ENCODE measurements at places on chromosomes 5 and 9.

DNA sequence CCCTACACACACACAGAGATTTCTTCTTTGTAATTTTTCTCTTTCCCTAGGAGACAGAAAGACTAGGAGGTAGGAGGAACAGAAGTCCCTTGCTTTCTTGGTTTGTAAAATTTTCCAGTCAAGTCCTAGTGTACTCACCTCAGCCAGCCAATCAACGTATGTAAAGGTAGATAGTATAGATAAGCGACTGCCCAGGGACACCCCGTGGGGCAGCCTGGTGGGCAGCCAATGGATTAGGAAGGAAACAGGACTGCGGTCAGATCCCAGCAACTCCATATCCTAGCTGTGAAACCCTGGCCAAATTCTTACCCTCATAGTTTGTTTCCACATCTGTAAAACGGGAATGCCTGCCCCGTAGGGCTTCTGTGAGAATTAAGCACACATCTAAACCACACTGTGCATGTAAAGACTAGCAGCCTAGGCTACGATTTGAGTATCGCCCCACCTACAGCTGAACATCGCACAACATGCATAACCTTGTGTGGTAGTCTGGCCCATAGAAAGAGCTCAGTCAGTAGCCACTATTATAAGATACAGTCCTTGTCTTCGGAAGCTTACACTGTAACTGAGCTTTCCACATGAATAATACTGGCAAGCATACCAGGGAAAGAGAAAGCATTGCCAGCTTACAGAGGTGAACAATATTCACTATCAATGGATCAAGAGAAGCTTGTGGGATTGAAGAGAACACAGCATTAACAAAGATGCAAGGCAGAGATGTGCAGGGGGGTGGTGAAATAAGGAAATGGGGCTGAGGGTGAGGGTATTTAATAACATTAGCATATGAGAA is 353.4 kb upstream of the PANK3 start:
- DNase-seq: no peak

DNA sequence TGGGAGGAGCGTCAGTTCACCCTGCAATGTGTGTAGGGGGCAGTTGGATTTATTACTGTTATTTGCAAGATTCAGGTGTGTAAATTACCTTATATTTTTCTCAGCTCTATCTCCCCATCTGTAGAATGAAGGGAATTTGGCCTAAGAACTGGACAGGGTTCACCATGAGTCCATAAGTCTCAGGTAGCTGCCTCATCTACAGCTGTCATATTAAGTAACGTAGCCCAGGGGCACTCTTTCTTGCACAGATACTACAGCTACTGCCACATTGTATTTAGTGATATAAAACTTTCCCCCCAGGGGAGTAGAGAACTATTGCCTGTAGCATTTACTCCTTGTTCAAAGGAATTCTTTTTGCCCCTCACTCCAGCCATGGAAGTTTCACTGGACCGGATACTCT is 301.4 kb upstream of the ZNF608 start:
- DNase-seq: no peak

GRCh38 chr9:107703651-107704050 is 214.1 kb upstream of the KLF4 start:
- no peak for DNase-seq

DNA sequence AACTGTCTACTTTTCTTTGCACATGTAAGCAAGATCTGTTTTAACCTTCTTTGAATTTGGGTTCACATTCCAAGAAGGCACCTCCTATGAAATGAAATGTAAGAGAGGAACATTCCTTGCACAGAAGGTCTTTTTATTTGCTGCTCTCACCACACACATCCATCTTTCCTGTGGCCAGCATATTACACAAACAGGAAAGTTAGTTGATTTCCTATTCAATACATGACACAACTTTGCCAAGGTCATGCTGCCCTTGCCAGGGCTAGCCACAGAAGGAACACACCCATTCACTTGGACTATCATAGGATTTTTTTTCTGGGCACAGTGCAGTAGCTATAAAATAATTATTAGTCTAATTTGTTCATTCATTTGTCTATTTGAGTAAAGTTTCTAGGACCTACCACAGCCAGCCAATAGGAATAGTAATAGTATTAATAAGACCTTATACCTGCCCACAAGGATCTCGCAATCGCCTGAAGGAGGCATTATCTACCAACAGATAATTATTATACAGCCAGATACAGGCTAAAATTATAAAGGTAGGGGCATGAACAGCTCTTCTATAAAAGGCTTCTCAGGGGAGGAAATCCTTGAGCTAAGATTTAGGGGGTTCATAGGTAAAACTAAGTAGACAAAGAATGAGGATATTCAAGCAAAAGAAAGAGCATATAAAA is 78.1 kb upstream of the NREP start:
- no peak for DNase-seq
